ENCODE measurements at places on chromosomes 16 and 17.

DNA sequence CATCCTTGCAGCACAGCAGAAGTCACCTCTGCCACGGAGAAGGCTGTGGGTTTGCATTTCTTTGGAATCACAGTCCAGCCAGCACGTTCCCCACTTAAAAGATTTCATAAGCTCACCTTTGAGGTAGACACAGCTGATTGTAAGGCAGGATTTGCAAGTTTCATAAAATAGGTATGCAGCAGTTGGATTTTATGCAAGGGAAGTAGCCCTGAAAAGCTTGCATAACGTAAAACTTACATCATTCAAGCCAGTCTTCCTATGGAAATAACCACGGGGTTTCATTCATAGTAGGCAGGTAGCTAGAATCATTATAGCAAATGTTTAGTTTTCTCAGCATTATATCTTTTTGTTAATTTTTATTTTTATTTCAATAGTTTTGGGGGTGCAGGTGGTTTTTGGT lies 49.8 kb upstream of the ARHGAP44 start:
- no peak for DNase-seq

GRCh38 chr16:22673421-22673831 lies 140.5 kb upstream of the HS3ST2 start:
- no peak for DNase-seq

DNA sequence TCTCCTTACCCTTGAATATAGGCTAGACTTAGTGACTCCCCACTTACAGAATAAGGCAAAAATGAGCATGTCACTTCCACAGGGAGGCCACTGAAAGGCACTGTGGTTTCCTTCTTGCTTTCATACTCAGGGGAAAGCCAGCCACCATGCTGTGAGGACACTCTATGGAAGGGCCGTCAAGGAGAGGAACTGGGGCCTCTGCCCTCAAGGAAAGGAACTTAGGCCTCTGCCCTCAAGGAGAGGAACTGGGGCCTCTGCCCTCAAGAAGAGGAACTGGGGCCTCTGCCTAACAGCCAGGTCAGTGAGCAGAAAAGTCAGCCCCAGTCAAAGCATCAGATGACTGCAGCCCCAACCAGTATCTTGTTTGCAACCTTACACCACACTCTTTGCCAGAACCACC lies 30.1 kb downstream of the VPS35 start:
- no peak for DNase-seq

DNA sequence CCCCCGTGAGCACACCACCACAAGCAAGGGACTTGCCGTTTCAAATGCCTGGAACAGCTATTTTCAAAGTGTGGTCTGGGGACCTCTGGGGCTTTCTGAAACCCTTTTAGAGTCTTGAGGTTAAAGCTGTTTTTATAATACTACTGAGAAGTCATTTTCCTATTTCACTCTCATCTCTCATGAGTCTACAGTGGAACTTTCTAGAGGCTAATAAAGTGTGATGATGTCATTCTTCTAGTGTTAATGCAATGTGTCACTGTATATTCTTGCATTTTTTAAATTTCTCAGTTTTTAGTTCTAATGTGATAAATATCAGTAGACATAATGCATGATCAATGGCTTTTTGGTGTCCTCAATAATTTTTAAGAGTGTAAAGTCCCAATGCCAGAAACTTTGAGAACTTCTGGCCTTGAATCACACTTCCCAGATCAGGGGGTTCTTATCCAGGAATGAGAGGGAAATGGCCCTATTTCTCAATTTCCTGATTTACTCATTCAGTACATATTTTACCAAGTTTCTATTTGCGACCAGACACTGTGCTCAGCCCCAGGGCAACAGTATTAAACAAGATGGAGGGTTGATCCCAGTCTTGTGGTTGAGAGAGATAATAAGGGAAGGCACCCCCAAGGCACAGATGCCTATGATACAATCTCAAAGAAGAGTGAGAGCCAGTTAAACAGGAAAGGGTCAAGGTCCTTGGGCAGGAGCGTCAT lies 444.0 kb downstream of the HS3ST3B1 start:
- no peak for DNase-seq

GRCh38 chr17:57481910-57482391 lies 225.6 kb downstream of the MSI2 start:
- DNase-seq = no peak

DNA sequence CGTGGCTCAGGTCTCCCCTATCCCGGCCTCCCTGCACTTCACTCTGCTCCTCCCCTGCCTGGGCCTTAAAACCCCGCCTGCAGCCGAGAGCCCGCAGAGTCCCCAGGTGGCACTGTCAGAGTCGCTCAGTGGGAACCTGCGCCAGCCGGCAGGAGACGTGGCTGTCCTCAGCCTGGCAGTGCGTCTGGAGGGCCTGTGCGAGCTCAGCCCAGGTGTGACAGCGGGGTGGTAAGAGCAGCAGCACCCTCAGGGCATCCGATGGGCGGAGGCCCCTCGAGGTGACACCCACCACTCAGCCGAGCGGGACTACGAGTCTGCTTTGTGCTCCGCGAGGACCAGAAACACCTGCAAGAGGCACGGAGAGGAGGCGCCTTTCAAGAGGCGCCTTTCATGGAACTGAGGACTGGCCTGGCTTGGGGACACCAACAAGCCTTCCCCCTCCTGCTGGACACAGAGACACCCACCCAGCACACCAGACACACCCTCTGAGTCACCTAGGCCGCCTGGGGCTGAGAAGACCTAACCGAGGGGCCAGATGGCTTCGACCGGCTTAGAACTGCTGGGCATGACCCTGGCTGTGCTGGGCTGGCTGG lies at the start of gene CLDN9:
TSS of gene CLDN9 (plus strand) at position 96 of the 593 bp plus-strand sequence. CDS start at position 536, 440 bp downstream.
- DNase-seq = no peak

- no peak for DNase-seq
Measured at GRCh38 chr17:9206741-9207332, 185.5 kb downstream of the NTN1 start.

DNA sequence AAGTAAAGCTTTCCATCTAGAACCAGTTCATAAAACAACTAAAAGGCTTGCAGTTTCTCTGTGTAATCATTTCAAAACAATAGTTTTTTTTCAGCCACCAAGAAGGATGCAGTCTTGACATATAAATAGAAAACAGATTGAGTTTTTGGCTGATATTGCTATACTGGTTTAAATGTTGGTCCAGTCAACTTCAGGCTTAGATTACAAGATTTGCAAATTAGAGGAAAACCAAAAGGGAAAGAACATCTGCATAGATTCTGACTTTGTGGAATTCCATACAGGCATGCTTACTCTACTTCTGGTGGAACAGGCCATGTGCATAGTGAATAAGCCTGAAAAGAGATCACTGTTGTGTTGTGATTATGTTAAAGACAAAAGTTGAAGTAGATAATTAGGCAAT lies 150.3 kb downstream of the BCAS3 start:
- DNase-seq = no peak

DNA sequence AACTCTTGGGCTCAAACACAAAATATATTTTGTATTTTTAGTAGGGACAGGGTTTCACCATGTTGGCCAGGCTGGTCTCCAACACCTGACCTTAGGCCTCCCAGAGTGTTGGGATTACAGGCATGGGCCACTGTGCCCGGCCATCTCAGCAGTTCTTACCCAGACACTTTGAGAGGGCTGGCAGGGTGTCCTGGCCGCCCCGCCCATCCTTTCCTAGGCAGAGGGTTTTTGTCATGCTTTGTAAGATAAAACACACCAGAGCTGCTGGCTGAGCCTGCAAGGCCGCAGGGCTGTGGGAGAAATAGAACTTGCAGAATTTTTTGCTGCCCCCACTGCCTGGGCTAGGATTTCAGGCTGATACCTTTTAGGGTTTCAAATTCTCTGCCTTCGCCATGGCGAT lies 8.7 kb downstream of the PPL start:
- DNase-seq = no peak

GRCh38 chr16:87582966-87583325 lies 19.4 kb upstream of the JPH3 start:
- DNase-seq = no peak

- DNase-seq = no peak
Measured at GRCh38 chr16:16045296-16045695, 95.9 kb downstream of the ABCC1 start.

DNA sequence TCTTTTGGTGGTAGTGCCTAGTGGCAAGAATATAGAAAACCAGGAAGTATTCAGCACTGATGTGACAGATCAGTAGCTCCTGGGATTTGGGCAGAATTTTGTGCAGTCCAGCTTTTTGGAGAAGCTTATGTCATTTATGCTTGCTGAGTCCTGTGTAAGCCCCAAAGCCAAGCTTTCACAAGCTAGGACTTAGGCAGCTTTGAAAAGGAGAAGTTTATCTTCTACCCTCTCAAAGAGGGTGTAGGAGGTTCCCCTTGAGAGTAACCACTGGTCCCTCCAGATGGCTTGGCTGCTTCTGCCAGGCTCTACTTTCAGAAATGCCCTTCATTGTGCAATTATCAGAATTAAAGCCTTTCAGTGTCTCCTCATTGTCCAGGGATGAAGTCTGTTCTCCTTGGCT lies 78.8 kb downstream of the CES1 start:
- DNase-seq = no peak

- no peak for DNase-seq
Measured at GRCh38 chr17:47200325-47200664, 8.9 kb upstream of the MYL4 start.

DNA sequence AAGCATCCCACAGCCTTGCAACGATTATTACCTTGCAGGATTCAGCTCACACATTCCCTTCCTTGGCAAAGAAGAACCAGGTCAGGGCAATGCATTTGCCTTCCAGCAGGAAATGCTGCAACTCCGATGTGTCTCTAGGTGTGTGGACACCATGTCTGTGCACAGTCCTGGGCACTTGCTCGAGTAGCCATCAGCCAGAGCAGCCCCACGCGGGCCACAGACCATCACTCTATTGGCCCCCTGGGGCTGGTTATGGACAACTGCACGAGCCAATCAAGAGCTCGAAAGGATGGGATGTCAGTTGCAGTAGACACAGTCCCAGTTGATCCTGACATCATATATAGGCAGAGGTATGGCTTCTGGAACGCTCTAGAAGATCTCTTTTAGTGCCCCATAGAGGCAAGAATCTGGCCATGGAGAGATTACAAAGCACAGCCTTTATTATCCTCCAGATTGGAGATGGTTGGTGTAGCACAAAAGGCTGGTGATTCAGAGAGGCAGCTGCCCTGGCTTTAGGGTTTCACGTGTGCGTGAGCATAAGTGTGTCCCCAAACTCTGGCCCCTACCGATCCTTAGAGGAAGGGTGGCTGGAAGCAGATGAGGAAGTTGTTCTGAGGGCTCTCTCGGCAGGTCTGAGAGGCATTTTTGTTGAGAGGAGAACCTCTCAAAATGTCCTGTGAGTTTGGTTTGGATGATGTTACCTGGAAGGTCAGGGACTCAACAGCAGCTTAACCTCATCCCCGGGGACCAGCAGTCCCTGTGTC lies 403.8 kb downstream of the SEC14L1 start:
- no peak for DNase-seq

- DNase-seq = no peak
Measured at GRCh38 chr16:87954826-87955225, 3.6 kb downstream of the BANP start.

GRCh38 chr17:4719146-4719545 lies 8.7 kb downstream of the ARRB2 start:
- no peak for DNase-seq

- no peak for DNase-seq
Measured at GRCh38 chr17:31281061-31281460, 16.0 kb downstream of the OMG start.

GRCh38 chr16:64687786-64688185 lies 434.1 kb downstream of the CDH11 start:
- no peak for DNase-seq

- no peak for DNase-seq
Measured at GRCh38 chr16:23962001-23962400, 126.2 kb downstream of the PRKCB start.

GRCh38 chr16:88681709-88682451 lies 4.4 kb downstream of the SNAI3 start:
- DNase-seq = no peak

DNA sequence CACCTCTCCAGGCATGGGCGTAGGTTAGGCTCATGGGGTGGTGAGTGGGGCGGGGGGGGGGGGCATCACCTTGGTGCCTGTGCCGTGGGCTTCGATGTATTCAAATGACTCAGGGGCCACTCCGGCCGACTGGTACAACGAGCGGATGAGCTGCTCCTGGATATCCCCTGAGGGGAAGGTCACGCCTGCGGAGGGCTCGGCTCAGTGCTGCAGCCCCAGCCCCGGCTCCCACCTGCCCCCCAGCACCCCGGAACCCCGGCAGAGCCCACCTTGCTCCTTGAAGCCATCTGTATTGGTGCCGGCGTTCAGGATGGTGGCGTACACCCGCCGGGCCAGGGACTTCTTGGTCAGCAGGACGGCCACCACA lies 5.4 kb downstream of the FASN start:
- DNase-seq = no peak

DNA sequence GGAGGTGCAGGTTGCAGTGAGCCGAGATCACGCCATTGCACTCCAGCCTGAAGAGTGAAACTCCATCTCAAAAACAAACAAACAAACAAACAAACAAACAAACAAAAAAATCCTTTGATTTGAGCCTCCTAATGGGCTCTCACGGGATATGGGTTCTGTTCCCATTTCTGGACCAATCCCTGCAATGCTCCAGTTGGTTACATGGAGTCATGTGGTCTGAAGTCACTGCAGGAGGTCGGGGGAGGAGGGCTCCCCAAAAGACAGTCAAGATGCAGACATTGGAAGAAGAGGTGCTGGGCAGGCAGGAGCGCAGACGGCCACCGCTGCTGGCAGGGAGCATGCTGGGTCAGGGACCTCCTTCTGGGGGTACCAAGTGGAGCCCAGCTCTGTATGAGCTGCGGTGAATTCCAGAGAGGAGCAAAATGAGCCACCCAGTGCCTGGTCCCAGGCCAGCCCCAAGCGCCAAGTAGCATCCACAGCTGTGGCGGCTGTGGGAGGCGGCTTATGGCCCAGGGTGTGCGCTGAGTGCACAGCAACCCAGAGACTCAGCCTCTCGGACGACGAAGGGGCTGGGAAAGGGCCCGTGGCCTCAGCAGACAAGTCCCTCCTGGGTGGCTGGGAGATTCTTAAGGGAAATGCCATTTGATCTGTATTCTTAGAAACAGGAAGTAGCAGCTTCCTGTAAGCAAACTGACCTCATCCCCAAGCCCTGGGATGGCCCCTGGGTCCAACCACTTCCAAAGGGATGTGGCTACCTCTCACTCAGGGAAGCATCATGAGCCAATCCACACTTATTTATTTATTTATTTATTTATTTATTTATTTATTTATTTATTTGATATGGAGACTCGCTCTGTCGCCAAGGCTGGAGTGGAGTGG lies 19.6 kb upstream of the ATP2A3 start:
- DNase-seq = no peak

DNA sequence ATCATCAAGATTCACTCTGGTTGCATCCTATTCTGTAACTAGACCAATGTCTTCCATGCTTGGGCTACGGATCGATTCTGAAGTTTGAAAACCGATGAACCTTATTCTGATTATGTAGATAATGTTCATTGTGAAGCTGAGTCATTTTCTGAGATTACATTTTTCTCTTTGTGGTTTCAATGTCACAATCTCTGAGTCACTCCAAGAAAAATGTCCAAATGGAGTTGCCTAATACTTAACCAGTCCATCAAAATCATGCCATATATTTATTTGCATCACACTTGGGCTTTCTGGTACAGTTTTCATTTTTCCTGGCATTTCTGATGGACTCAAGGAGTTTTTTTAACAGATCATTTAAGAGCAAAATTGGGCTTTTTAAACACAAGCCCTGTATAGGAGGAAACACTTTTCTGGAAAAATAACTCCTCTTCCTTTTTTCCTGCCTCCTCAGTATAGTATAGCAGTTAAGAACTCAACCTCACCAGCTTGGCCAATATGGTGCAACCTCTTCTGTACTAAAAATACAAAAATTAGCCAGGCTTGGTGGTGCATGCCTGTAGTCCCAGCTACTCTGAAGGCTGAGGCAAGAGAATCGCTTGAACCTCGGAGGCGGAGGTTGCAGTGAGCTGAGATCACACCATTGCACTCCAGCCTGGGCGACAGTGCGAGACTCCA lies 17.5 kb downstream of the CACNG3 start:
- no peak for DNase-seq
